ENCODE measurements at places on chromosomes 12 and 14.

DNA sequence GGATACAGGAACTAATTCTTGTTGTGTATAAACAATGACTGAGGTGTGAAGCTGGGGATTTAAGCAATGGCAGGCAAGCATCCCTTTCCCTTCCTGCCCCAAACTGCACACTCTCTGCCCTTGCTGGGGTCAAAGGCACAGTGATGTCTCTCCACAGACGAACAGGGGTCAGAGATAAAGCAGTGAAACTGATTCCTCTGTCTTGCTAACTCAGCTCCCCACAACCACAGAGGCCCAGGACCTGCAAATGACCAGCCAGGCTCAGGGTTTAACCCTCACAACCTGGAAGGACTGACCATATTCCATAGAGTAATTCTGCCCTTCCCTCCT is 67.2 kb downstream of the CCDC88C start:
- DNase-seq = no peak

DNA sequence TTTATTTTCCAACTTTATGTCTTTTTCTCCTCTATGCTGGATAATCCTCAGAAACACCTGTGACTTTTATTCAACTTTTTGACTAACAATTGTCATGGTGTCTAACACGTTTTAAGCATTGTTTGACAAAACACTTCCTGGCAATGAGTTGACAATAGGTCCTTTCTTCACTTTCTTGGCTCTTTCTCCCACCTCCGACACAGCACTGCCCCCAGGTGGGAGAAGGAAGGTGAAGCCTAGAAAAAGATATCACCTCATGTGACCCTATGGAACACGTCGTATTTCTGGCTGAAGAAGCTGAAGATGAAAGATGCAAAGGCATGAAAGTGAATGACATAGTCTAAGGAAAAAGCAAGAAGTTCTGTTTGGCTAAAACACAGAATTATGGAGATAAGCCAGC is 430.0 kb downstream of the ETNK1 start:
- peak; percentile 39 for DNase-seq

DNA sequence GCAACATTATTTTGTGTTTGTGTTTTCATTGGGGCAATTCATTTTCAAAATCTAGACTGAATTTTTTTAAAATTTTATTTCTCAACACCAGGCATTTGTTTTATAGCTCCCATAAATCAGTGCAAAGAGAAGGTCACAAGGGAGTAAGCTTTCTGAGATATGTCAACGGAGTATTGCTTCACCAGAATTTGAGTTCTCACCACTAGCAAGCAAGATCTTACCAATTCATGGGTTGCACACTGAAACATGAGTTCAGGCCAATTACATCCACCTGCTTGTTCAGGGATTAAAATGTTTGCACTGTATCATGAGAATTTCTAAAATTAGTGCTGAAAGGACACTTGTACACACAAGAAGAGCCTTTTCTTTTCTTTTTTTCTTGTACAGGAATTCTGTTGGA is 121.9 kb downstream of the CAND1 start:
- no peak for DNase-seq

DNA sequence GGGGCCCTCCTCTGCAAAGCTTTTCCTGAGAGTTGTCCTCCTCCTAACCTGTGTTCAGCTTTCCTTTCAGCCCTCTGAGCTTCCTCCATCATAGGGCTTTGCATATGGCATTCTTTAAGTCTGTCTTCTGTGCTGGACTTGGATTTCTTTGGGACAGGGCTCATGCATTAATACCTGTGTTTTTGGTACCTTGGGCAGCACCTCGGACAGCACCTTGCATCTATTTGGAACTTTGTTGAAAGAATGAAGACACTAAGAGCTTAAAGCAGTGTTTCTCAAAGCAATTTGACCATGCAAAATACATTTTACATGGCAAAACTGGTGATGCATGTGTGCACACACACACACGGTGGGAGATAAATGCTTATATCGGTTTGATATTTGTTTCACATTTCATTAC is 115.0 kb upstream of the SRRM4 start:
- DNase-seq = no peak

DNA sequence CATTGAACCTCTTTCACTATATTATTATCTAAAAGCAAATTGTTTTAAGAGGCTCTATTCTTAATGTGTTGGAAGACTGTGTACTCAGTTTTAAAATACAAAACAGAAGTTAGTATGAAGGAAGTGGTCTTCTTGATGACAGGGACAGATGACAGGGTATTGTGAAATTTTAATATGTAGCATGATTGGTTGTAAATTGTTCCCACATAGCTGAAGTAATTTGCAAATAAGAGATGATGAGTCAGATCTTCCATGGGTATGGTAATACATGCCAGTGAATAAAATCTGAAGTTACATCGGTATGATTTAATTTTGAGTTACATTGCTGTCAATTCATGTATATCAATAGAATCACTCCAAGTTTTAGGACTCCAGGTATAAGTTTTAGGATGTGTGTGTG is 454.8 kb downstream of the AEBP2 start:
- DNase-seq = no peak

DNA sequence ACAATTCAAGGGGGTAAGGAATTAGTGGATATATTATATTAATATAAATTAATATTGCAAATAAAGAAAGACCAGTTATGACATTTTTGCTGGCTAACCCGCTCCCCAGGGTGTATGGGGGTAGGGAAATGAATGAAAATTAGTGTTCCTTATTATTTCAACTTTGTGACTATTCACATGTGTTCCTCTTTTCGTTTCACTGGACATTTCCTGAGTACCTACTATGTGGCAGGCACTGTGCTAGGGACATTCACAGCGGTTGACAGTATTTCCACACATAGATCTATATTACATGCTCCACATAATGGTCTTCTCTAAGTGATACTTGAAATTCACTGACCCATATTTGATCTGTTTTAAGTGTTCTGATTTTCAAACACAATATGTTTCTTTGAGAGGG is 129.8 kb upstream of the USP15 start:
- no peak for DNase-seq

DNA sequence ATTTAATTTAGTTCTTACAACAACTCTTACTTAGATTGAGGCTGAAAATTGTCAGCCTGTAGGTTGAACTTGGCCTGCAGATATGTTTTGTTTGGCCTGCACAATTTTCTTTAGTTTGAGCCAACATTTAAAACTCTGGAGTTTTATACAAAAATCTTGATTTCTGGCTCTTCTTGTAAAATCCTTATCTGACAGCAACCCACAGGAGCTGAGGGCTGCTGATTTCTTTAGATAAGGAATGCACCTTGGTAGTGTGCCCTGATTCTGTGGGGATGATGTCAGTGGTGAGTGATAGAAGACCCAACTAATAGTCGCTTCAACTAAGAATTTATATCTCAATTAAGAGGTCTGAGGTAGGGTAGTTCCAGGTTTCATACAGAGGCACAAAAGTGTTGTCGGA is 49.5 kb downstream of the SOCS2 start:
- DNase-seq = no peak

- DNase-seq = no peak
These were observed 67.9 kb downstream of the TSPAN9 start for GRCh38 chr12:3145033-3145432.

DNA sequence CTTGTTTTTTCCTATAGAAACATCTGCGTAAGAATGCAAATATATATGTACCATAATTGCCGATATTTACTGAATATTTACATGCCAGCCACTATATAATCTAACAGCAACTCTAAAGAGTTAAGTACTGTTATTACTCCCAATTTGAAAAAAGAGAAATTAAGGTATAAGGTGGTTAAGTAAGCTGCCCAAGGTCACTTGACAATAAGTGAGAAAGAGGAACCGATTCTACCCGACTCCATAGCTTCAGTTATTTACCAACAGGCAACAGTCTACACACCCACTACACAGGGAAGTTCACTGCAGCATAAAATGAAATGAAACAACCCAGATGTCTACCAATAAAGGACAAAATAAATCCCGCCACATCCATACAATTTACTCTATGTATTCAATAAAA is 1.1 kb downstream of the MIS18BP1 start:
- DNase-seq = no peak

GRCh38 chr14:91419451-91419850 is 1.8 kb upstream of the CCDC88C start:
- no peak for DNase-seq

DNA sequence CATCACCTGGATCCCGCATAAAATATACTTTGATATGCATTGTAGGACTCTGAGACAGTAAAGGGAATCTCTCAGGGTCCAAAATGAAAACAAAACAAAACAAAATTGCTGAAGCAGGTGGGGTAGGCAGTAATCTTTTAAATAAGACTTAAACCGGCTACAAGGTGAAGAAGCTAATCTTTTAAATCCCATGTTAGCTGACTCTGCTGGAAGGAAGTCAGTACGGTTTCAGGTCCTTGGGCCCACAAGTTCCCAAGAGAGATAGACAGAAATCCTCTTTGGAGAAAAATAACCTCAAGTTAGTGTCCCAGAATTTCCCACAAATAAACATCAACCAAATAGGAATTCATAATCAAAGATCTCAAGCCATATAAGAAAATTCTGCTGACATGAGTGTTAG is 5.0 kb upstream of the EPS8 start:
- no peak for DNase-seq

GRCh38 chr12:43208627-43209026 is 343.4 kb downstream of the ADAMTS20 start:
- no peak for DNase-seq

DNA sequence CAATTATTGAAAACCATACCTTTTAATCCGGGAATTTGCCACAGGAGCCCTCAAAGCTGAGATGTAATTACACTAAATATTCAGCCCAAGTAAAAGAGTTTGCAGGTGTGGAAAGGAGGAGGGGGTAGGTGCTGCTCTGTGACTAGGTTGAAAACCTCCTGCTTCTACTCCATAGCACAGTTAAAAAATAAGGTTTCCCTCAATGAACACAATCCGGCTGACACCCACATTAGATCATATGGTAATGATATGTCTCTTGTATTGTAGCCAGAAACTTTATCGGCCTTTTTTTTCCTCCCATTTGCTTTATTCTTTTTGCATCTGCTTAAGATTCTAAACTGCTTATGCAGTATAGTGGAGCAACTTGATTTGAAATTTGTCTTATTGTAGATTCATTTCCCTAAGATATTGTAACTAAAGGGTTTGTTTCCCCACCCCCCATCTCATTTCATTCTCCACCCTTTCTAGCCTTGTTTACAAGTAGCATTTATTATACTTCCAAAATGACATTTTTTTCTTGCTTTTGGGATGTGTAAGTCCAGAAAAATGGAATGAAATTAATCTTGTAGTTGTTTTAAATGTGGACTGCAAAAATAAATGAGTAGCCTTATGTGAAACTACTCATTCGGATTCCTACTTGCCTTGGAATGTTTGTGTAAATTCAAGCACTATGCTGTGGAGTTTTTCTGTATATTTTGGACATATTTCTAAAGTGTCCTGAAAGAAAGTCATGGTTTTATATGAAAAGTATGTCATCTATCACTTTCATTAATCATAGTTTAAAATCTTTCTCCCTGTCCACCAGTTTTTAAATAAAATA is at the start of gene DCN:
Gene DCN (minus strand): TSS at position 182 of the 820 bp plus-strand sequence. CDS start 4,265 bp downstream, outside the sequence.
- DNase-seq = no peak

DNA sequence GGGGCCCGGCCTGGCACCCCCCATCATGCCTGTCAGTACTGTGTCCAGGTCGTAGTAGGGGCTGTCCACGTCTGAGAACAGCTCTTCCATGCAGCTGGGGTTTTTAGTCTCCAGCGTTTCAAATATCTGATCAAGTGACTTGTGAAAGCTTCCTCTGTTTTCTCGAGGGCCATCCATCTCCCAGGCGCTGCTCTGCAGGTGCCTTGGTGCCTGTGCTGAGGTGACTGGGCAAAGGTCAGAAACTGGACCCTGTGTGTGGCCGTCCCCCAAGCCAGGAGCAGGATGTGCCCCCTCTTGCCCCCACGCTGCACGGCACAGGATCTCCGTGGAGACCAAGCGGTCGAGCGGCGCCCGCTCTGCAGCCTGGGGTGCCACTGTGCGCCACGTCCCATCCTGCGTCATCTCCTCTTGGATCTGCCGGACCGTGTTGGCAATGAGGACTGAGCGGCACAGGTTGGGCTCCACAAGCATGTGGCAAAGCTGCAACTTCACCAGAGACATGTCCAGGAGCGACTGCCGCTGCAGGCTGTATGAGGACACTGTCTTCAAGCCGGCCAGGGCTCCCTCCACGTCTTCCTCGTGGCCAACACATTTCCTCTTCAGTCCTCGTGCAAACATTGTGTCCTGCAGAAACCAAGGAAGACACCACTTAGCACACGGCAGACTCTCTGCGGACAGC is 9.4 kb downstream of the CDCA4 start:
- DNase-seq = no peak

DNA sequence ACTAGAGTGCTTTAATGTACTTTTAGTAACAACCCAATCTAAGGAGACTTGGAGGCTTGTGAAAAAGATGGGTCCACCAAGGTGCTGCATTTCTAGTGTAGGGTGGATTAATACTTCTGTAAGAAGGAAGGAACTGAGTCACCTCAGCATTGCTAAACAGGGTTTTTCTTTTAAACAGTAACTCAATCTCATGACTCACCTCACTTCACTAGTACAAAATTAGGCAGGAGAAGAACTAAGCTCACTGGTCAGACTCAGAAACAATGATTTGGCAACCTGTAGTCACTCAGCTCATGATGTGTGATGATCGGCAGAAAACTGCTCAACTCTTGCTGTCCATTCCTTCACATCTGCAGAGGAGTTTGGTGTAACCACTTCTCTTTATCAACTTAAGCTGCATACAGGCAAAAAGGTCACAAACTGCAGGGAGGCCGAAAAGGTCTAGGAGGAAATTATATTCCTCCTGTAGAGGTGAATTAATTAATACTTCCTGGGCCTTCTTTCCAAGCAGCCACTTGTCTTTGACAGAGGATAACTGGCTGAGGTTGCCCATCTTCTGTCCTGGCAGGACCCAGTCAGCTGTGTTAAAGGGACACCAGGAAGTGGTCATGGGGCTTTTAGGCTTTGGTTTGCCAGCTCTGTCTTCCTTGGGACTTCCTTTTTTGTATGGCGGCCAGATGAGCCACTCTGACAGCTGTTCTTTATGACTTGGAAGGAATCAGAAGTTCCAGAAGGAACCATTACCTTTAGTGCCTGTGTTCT is 466.9 kb downstream of the FUT8 start:
- no peak for DNase-seq

- no peak for DNase-seq
These were observed 16.3 kb upstream of the POLR3B start for GRCh38 chr12:106341086-106341877.

Measured in iPS DF 6.9 (cell line).